Cardiac muscle cell (in vitro differentiated cells and primary cell): ENCODE measurements at places on chromosomes 4 and X. TPM values are rescaled to one million over a fixed set of nuclear protein-coding genes. Genes with fewer than 3 reads are reported as not detected.

DNA sequence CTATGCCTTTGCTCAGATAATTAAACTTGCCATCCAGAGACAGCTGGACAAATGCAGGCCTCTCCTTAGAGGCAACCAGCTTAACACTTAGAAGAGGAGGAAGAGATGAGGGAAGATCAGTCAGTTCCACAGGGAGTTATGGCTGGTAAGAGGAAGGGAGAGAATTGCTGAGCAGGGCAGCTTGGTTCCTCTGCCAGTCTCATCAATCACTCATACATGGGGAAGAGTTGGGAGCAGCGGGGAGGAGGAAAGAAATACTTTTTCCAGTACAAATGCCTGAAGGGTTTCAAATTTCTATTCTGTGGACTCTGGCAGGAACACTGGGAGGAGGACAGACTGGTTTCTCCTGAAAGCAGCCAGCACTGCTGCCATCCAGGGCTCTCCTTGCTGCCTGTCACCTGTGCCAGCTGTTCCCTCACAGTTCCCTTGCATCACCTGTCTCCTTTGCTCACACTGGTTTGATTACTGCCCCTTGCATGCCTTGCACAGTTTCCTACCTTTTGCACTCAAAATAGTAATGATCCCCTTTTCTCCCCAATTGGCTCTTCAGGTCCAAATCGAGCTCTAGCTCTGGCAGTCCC, 59.5 kb downstream of the PGRMC2 start:
- DNase-seq = no peak
- H3K4me3 ChIP-seq = no peak overlapping the region
- no peaks in the 10 kb centered on the region for H3K36me3 ChIP-seq
- H3K4me1 ChIP-seq = no peaks in the 10 kb centered on the region
- H3K27me3 ChIP-seq = no peaks in the 10 kb centered on the region

GRCh38 chrX:41722816-41723618, 964 bp upstream of the GPR82 start:
- DNase-seq = no peak
- no peaks in the 10 kb centered on the region for H3K4me1 ChIP-seq
- no peaks in the 10 kb centered on the region for H3K27me3 ChIP-seq
- H3K27ac ChIP-seq = no peak overlapping the region

CXCL6 gene
- not detected in 2 replicates for total RNA-seq

DNA sequence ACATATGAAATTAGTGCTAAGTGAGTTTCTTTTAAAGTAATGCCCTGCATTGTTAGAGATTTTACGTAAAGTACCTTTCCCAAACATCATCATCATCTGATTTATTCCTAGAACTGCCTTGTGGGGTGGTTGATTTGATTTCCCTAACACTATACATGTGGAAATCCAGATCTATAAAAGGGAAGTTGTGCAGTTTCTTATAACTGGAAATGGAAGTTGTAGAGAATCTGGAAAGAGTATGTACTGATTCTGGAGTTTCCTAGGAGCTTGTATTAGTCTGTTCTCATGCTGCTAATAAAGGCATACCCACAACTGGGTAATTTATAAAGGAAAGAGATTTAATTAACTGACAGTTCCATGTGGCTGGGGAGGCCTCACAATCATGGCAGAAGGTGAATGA, 47.9 kb downstream of the BMP2K start:
- H3K36me3 ChIP-seq = no peaks in the 10 kb centered on the region
- DNase-seq = no peak
- H3K4me1 ChIP-seq = no peaks in the 10 kb centered on the region

DNA sequence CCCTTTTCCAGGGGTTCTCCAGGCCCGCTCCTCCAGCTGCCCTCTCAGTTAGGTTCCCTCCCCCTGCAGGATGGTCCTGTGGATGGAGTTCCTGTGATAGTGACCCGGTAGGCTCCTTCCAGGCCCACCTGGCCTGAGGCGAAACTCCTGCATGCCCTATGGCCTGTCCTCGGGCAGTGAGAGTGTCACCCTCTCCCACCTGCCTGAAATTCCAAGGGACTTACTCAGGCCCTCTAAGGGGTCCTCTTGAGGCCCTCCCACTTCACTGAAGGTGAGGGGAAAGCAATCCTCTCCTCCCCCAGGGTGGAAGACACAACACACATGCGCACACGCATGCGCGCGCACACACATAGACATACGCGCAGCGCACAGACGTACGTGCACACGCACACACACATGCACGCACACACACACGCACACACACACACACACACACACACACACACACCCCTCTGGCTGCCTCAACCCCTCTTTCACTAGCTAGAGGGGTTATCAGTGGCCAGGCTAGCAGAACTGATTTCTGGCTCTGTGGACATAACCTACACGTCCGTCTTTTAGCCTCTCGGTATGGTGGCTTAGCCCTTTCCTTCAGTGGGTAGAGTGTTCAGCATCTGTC, 215.9 kb downstream of the CBR4 start:
- H3K4me3 ChIP-seq = no peak overlapping the region
- H3K36me3 ChIP-seq = no peaks in the 10 kb centered on the region
- no peak overlapping the region for H3K27ac ChIP-seq
- DNase-seq = no peak
- H3K27me3 ChIP-seq = no peaks in the 10 kb centered on the region
- H3K4me1 ChIP-seq = no peaks in the 10 kb centered on the region

TSPAN7 gene
- total RNA-seq = 22.0 and 23.1 TPM in 2 replicates

CABS1 gene
- not detected in 2 replicates for total RNA-seq

DNA sequence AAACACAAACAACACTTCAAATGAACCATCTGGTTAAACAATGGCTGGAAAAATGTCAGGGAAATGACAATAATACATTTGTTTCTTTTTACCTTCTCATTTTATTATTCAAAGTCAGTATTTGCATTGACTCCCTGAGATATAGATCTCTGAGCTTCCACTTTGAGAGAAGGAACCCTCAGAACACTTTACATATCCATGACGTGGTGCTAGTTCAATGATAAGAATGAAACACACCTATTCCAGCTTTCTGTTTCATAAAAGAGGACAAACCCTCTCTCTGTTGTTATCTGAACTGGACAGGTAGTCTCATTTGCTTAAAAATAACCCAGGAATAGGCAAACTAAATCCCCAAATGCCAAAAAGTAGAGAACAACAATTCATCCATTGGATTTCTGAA, 65.3 kb upstream of the CCSER1 start:
- no peak overlapping the region for H3K4me3 ChIP-seq
- no peaks in the 10 kb centered on the region for H3K36me3 ChIP-seq
- no peak overlapping the region for H3K27ac ChIP-seq

PWWP3B gene
- total RNA-seq = 20.9 and 25.3 TPM in 2 replicates

GRCh38 chr4:78337244-78338020, 214.1 kb upstream of the ANXA3 start:
- no peak for DNase-seq
- no peak overlapping the region for H3K4me3 ChIP-seq
- peak overlapping the region; percentile 69 for H3K27ac ChIP-seq
- no peaks in the 10 kb centered on the region for H3K27me3 ChIP-seq
- H3K4me1 ChIP-seq = peaks cover 38% of the 10 kb centered on the region
- no peaks in the 10 kb centered on the region for H3K36me3 ChIP-seq

OPHN1 gene
- total RNA-seq = 4.7 and 7.0 TPM in 2 replicates

- H3K27ac ChIP-seq = no peak overlapping the region
- no peaks in the 10 kb centered on the region for H3K36me3 ChIP-seq
- H3K27me3 ChIP-seq = peaks cover 8% of the 10 kb centered on the region
- no peak overlapping the region for H3K4me3 ChIP-seq
- H3K4me1 ChIP-seq = no peaks in the 10 kb centered on the region
Measured at GRCh38 chr4:6250235-6250983, 19.2 kb upstream of the WFS1 start.

- H3K4me3 ChIP-seq = peak overlapping the region; percentile 55
- no peaks in the 10 kb centered on the region for H3K36me3 ChIP-seq
- no peak overlapping the region for H3K27ac ChIP-seq
- H3K27me3 ChIP-seq = no peaks in the 10 kb centered on the region
- no peak for DNase-seq
- H3K4me1 ChIP-seq = no peaks in the 10 kb centered on the region
Measured at GRCh38 chr4:25913056-25913850, 767 bp upstream of the SMIM20 start.

SHROOM4 gene
- total RNA-seq = 1.8 and 1.9 TPM in 2 replicates

GRCh38 chr4:26161030-26161824, 159.6 kb upstream of the RBPJ start:
- H3K4me1 ChIP-seq = no peaks in the 10 kb centered on the region
- no peak for DNase-seq
- H3K36me3 ChIP-seq = no peaks in the 10 kb centered on the region

DNA sequence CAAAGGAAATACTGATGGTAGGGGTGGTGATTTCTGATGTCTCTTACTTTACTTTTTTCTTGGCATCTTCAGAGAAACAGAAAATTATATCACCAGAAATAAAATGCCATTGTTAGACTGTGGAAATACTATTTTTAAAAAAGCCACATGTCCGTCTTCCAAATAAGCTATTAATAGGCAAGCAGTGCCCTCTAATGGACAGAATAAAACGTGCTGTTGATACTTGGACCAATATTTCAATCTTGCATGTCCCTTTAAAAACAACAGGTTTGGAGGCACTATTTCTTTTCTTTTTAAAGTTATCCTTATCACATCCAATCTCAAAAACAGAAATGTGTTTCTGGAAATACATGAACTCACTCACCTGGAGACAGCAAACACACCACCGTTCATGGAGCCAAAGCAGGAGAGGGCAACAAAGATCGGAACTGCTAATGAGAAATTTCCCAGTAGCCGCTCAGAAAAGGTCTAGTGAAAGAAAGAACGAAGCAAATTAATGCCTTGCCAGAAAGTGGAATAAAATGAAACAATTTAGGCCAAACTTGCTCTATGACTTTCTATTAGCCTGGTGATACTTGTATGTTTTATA, 59.2 kb downstream of the SLC7A11 start:
- DNase-seq = peak; percentile 83
- no peaks in the 10 kb centered on the region for H3K27me3 ChIP-seq
- no peak overlapping the region for H3K27ac ChIP-seq
- H3K4me1 ChIP-seq = peaks cover 32% of the 10 kb centered on the region
- H3K4me3 ChIP-seq = no peak overlapping the region

DNA sequence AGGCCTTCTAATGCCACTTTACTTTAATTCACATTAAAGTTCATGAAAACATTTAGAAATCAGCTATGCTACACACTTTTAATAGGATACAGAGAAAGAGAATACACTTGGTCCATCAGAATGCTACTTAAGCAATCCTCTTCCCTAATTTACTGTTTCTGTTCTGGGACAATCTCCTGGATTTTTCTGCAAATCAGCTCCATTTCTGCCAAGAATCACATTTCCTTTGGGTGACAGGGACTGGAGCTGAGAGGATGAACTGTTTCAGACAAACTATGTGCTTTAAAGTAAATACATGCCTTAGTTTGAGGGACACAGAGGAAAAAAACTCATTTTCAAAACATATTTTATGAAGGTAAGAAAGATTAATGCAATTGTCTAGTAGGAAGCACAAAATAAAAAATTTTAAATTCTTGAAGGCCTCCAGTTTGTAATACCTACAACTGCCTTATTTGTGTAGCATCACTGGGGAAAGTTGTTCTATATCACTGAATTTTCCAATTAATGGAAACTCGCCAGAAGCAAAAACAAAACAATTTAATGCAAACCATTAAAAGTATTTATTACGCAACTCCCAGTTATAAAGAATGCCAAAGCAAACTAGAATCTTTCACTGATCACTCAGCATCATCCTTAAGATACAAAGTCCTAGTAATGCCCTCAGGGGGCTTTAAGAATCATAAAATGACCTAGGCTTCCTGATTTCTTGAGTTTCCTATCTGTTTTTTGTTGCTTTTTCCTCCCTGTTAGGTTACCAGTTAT, 36.3 kb downstream of the BCLAF3 start:
- no peak overlapping the region for H3K27ac ChIP-seq
- H3K27me3 ChIP-seq = no peaks in the 10 kb centered on the region
- H3K4me1 ChIP-seq = peaks cover 6% of the 10 kb centered on the region
- no peak overlapping the region for H3K4me3 ChIP-seq
- peak; percentile 9 for DNase-seq
- H3K36me3 ChIP-seq = no peaks in the 10 kb centered on the region

DNA sequence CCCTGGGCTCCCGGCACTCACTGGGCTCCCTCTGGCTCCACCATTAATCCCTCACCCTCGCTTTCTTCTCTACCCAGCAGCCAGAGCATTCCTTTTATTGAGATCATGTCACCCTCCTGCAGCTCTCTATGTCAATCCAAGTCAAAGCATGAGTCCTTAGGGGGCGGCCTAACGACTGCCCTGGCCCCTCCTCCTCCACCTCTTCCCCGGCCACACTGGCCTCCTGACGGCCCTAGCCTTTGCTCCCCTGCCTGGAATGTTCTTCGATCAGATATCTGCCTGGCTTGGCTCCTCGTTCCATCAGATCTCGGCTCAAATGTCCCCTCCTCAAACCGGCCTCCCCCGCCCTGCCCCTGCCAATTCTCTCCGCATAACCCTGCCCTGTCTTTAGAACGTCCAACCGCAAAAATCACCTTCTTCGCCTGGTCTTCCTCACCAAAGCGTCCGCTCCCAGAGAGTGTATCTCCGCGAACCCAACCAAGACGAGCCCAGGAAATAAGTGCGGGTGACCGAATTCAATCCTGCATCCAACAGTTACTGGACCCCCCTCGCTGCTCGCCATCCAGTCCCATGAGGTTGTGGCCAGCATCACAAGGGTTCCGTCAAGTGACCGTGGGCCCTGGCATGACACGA, 722 bp upstream of the PNCK start:
- no peaks in the 10 kb centered on the region for H3K36me3 ChIP-seq
- no peak overlapping the region for H3K27ac ChIP-seq
- no peaks in the 10 kb centered on the region for H3K27me3 ChIP-seq
- H3K4me3 ChIP-seq = no peak overlapping the region
- DNase-seq = no peak

- no peaks in the 10 kb centered on the region for H3K27me3 ChIP-seq
- peak; percentile 44 for DNase-seq
- no peak overlapping the region for H3K4me3 ChIP-seq
- H3K4me1 ChIP-seq = no peaks in the 10 kb centered on the region
Measured at GRCh38 chrX:47112316-47112954, 32.1 kb downstream of the NDUFB11 start.

TCEAL9 gene
- 132 and 171 TPM in 2 replicates for total RNA-seq

FREM3 gene
- total RNA-seq = not detected in 2 replicates

ERAS gene
- not detected in 2 replicates for total RNA-seq

DNA sequence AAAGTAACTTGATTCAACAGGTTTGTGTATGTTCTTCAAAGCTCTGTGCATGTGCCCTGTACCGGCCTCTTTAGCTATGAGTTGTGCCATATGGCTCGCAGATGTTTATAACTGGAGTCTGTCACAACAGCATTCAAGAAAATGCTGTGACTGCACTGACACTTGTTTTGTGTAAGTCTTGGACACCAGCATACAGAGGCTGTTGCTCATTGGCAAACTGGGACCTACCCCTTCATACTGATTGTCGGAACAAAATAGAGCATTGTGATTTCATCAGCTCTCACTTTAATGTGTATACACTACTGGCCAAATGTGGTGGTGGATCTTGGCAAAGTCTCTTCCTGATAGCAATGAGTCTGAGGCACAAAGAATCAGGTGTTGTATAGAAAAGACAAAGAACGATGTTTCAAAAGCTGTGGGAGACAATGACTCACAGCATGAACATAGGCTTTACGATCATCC, 133.9 kb downstream of the EGF start:
- DNase-seq = no peak
- H3K27ac ChIP-seq = peak overlapping the region; percentile 24
- no peaks in the 10 kb centered on the region for H3K27me3 ChIP-seq
- H3K4me1 ChIP-seq = peaks cover 14% of the 10 kb centered on the region
- peaks cover 7% of the 10 kb centered on the region for H3K36me3 ChIP-seq
- H3K4me3 ChIP-seq = no peak overlapping the region

- H3K27ac ChIP-seq = no peak overlapping the region
- H3K4me3 ChIP-seq = no peak overlapping the region
- no peaks in the 10 kb centered on the region for H3K36me3 ChIP-seq
- no peak for DNase-seq
- no peaks in the 10 kb centered on the region for H3K27me3 ChIP-seq
Measured at GRCh38 chr4:169295822-169296221, 25.1 kb upstream of the SH3RF1 start.
